ENCODE measurements at places on chromosomes 13 and 19.

DNA sequence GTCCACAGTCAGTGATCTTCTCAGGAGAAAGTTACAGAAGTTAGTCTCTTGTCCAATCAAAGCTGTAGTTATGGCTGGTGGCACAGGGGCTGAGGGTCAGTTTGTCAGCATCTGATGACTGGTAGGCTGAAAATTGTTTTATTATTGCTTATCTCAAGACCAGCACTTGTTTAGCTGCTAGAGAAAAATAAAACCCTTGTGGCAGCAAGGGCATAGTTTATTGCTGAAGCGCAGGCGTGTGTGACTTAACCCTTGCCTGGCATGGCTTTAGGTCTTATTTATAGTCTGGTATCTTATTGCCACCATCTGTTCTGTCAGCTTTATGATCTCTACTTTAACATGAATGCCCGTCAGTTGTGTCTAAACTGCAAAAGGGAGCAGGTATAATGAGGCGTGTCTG, 154.7 kb downstream of the USP12 start:
- DNase-seq: no peak

GRCh38 chr13:52706081-52706480, 33.5 kb downstream of the CNMD start:
- DNase-seq: no peak

GRCh38 chr13:66811455-66811854, 418.7 kb downstream of the PCDH9 start:
- DNase-seq: no peak

DNA sequence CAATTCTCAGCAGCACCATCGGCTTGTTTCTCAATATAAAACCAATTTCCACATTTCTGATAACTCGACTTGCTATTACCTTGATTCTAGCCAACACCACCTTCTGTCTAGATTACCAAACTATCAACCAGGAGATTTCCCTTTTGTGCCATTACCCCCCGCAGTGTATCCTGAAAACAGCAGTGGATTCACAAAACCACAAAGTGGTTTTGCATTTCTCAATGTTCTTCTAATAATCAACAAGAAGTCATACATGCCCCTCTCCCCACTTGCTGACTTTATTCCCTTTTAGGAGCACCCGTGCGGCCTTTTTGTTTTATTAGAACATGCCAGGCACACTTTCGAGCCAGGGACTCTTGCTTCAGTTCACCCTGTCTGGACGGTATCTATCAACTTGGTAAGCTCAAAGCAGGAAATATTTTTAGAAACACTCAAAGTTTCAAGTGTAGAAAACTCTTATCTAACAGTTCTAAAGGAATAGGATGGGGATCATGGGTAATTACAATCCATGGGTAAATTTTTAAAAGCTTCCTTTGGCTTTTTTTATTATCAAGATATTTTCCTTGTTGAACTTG, 967.4 kb downstream of the EFNB2 start:
- DNase-seq: no peak

GRCh38 chr19:688214-688613, 7.0 kb downstream of the PRSS57 start:
- DNase-seq: no peak

- DNase-seq: no peak
Observed at GRCh38 chr13:93967286-93967685, 512.2 kb downstream of the DCT start.

DNA sequence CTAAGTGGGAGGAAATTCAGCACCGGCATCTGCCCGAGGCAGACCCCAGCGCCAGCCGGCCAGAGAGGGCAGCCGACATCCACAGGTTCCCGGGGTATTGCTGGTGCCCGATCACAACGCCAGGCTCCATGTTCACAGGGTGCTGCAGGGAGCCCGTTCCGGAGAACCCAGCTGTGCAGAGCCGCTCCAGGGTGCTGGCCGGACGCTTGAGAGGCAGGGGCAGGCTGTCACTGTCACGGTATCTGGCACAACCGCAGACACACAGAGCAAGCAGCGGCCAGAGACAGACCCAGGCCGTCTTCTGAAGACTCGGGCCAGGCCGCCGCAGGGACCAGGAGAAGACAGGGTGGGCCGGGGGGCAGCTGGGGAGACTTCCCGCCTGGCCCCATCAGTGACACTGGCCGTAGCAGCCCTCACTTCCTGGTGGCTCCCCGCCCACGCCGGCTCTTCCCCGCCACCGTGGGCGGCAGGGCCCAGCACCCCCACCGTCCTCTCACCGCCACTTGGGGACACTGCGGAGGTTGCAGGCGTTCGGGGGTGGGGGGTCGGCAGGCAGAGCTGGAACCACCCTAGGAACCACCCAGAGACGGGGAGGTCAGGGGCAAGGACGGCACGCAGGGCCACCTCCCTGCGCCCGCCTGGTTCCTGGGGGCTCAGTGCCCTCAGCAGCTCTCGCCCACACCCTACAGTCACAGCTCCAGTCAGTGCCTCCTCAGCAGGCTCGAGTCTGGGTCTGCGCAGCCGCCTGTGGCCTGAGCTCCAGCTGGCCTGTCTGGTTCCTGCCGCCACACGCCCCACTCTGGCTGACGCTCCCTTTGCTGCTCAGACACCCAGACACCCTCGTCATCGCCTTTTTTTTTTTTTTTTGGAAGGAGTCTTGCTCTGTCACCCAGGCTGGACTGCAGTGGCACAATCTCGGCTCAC, 3.8 kb downstream of the RNF126 start:
- DNase-seq: no peak

- no peak for DNase-seq
Observed at GRCh38 chr13:40039061-40039460, 383.6 kb downstream of the COG6 start.

- no peak for DNase-seq
Observed at GRCh38 chr19:38020311-38020710, 113.3 kb downstream of the SIPA1L3 start.

- no peak for DNase-seq
Observed at GRCh38 chr13:80870186-80870585, 529.3 kb upstream of the SPRY2 start.

Data from SIG-M5 (cell line).